Activated CD8-positive, alpha-beta T cell treated with anti-CD3 and anti-CD28 coated beads, Interleukin-2, amount 10 ng/mL, durations not matched to agents 7 days and 5 days (primary cell): ENCODE measurements at places on chromosomes 12 and 14.

DNA sequence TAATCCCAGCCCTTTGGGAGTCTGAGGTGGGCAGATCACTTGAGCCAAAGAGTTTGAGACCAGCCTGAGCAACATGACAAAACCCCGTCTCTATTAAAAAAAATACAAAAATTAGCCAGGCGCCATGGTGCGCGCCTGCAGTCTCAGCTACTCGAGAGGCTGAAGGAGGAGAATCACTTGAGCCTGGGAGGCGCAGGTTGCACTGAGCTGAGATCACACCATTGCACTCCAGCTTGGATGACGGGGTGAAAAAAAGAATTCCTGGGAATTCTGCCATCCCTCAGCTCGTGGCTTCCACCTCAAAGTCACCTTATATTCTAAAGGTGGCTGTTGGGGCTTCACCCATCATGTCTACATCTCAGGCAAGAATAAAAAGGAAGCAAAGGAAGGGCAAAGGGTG lies 12.9 kb downstream of the BCL2L14 start:
- DNase-seq, result no peak

DNA sequence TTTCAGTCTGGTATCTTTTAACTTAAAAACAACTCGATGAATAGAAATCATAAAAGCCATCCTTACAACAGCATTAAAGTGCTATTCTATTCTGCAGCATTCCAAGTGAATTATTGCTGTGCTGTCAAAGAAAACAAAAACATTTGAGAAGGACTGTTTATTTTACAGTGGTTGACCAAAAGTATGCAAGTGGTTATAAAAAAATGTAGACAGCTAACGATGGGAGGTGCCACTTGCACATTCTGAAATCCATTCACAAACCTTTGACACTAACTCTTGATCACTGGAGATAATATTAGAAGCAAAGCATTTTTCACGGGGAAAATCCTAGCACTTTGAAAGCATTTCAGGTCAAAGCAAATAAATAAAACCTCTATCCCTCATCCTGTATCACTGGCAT lies 55.6 kb downstream of the HMGA2 start:
- DNase-seq, result no peak

DNA sequence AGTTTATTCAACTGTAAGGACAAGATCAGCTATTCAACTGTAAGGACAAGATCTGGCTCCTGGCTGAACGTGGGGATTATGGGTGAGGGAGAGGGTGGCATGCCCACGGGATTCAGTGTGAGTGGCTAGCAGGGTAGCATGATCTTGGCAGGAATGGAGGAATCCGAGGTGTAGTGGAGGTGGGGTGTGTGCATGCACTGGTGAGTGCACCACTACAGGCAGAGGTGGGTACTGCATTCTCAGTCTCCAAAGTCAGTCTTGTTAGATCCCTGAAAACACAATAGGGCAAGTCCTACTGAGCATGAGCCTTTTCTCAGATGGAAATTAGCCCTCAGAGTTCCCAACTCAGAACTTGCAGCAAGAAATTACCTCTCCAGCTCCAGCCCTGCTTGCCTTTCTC lies 32.2 kb upstream of the DCD start:
- DNase-seq, result peak; percentile 48

DNA sequence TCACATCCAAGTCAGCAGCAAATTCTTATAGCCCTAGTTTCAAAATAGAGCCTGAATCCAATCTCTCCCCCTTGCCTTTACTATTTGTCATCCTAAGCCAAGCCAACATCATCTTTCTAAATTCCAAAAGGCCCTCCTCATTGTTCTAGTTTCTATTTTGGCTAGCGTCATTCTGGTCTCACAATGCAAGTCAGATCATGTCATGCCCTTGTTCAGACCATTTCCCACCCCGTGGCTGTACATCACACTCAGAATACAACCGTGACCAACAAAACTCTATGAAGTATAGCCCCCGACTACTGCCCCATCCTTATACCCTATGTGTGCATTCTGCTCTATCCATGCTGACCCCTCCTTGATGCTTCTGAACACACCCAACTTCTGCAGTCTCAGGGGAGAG lies 12.3 kb upstream of the GNG2 start:
- no peak for DNase-seq
